Activated CD4-positive, alpha-beta T cell treated with anti-CD3 and anti-CD28 coated beads, Interleukin-10, Interleukin-2, amounts not matched to agents 100 ng/mL and 50 ng/mL, durations not matched to agents 16 hours and 8 hours (primary cell): ENCODE measurements at places on chromosomes 7 and 10.

DNA sequence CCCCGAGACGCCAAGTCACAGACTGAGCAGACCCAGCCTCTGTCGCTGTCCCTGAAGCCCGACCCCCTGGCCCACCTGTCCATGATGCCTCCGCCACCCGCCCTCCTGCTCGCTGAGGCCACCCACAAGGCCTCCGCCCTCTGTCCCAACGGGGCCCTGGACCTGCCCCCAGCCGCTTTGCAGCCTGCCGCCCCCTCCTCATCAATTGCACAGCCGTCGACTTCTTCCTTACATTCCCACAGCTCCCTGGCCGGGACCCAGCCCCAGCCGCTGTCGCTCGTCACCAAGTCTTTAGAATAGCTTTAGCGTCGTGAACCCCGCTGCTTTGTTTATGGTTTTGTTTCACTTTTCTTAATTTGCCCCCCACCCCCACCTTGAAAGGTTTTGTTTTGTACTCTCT lies 215.6 kb downstream of the TCF7L2 start:
- no peak for DNase-seq

- no peak for DNase-seq
Observed at GRCh38 chr10:125720002-125720382, 483 bp downstream of the EDRF1 start.

- DNase-seq, result no peak
Observed at GRCh38 chr7:151808400-151809145, 68.3 kb downstream of the PRKAG2 start.

GRCh38 chr10:359762-360161 lies 224.5 kb downstream of the ZMYND11 start:
- no peak for DNase-seq

- peak; percentile 85 for DNase-seq
Observed at GRCh38 chr10:101780818-101781654, 2.2 kb downstream of the NPM3 start.

- DNase-seq, result no peak
Observed at GRCh38 chr7:41688906-41689305, 14.0 kb downstream of the INHBA start.

DNA sequence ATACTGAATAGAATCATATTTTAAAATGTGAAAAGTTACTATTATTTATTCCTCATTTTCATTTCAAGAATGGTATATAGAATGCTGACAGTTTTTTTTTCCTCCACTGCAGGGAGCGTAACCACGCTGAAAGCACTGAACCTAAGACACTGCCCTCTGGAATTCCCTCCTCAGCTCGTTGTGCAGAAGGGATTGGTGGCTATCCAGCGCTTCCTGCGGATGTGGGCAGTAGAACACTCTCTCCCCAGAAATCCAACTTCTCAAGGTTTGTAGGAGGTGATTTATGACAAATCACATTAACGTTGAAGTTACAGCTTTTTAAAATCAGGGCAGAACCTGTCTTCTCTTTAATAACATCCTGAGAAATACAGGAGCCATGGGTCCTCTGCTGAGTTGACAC lies 12.4 kb downstream of the LRRC27 start:
- no peak for DNase-seq
